A172 (cell line): ENCODE measurements at places on chromosomes 11 and 22. TPM values are rescaled to one million over a fixed set of nuclear protein-coding genes. Genes with fewer than 3 reads are reported as not detected.

TIGD3 gene
- total RNA-seq, result 2.0 and 3.5 TPM in 2 replicates

MMP3 gene
- total RNA-seq, result 8.6 and 20.0 TPM in 2 replicates

VSIG2 gene
- total RNA-seq, result not detected in 2 replicates

MS4A12 gene
- not detected in 2 replicates for total RNA-seq

POTEH gene
- total RNA-seq, result 0.05 TPM in 1 of 2 replicates, not detected in the other

LINC01488 gene
- total RNA-seq, result not detected in 2 replicates

TSPAN18 gene
- total RNA-seq, result not detected in 2 replicates

TPH1 gene
- total RNA-seq, result not detected in 2 replicates

ACRV1 gene
- not detected in 2 replicates for total RNA-seq

RGL4 gene
- total RNA-seq, result not detected in 2 replicates

CCDC188 gene
- total RNA-seq, result not detected in 2 replicates

ARFGAP2 gene
- 106 and 166 TPM in 2 replicates for total RNA-seq

RANGAP1 gene
- total RNA-seq, result 95.7 and 100 TPM in 2 replicates

GRCh38 chr11:121141066-121141465 lies 40.0 kb downstream of the TECTA start:
- DNase-seq, result peak; percentile 1

GRCh38 chr11:105132716-105133511 lies 6.7 kb downstream of the CARD18 start:
- peak; percentile 30 for DNase-seq

GRCh38 chr11:11985016-11985715 lies 23.3 kb downstream of the DKK3 start:
- peak; percentile 85 for DNase-seq

- DNase-seq, result no peak
These were observed 27.4 kb downstream of the IGLL5 start for GRCh38 chr22:22914726-22915669.

DNA sequence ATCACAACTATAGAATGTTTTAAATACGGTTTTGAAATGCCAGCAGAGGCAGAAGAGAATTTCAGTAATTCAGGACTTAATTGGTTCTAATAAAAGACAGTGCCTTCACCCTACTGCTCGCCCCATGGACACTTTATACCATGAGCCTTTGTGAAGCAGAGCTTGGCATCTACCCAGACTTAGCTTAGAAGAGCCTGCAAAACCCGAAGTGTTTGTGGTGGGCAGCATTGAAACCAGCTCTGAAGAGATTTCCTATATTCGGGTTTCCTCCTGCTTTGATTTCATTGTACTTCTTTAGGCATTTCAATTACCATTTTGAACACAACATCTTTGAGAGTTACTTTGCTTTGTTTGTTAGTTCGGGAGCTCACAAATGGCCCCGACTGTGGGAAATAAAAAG lies 185.1 kb upstream of the MTNR1B start:
- no peak for DNase-seq

- DNase-seq, result no peak
These were observed 19.1 kb downstream of the LRP5 start for GRCh38 chr11:68331338-68331947.

GRCh38 chr11:117706322-117706814 lies 90.6 kb downstream of the DSCAML1 start:
- DNase-seq, result no peak

GRCh38 chr22:46069521-46070214 lies 80.7 kb upstream of the PPARA start:
- DNase-seq, result peak; percentile 86

- no peak for DNase-seq
These were observed 220.5 kb upstream of the PITPNB start for GRCh38 chr22:28139516-28139915.

DNA sequence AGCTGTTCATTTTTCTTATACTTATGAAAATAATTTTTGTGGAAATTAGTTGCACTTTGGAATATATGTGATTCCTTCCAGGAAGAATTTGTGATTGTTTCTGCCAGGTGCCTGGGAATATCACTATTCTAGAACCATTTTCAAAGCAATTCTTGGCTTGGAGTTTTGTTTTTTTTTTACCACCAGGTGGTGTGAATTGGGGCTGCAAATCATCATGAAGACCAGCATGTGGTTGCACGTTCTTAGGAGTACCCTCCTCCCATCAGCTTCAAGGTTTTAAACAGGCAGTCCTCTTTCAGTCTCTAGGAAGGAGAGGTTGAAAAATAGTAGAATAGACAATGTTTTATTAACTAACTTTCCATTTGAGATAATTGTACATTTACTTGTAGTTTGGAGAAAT lies 25.9 kb downstream of the USP47 start:
- no peak for DNase-seq

GRCh38 chr11:15768321-15768720 lies 588.0 kb downstream of the SOX6 start:
- no peak for DNase-seq

DNA sequence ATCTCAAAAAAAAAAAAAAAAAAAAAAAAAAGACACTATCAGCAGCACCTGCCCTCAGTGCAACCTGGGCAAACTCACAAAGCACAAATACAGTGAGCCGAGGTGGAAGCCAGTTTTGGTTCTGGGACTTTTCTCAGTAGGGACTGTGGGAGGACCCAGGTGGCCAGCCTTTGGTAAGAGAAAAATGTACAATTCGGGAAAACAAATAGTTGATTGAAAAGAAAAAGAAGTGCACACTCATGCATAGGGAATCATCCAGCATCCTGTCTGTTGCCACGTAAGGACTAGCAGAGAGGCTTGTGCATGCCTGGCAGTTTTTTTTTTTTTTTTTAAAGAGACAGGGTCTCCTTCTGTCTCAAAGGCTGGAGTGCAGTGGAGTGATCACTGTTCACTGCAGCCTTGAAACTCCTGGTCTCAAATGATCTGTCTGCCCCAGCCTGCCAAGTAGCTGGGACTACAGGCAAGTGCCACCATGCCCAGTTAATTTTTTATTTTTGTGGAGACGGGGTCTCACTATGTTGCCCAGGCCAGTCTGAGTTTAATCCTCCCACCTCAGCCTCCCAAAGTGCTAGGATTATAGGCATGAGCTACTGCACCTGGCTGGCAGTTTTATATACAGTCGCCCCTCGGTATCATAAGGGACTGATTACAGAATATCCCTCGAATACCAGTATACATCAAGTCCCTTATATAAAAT lies 36.7 kb downstream of the TPST2 start:
- peak; percentile 60 for DNase-seq

DNA sequence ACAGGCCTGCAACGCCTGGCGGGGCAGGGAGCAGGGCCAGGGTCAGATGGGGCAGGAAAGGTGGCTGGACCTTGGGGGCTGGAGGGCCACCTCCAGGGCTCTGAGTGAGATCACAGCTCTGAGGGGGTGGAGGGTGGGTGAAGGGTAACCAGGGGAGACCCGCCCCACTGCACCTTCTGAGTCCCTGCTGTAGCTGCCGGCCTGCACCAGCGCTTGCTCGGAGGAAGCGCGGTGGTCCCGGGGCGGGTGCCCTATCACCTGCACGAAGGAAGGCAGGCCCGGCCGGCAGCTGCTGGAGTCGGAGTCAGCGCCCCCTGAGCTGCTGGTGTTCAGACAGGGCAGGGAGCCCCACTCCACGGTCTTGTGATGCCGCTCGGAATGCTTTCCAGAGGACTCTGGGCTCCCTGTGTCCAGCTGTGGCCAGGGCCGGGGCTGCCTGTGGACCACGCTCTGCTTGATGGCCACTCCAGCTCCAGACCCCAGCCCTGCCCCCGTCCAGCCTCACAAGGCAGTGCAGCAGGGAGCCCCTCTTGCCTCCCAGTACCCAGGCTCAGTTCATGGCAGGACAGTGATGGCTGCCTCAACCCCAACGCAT lies 3.8 kb downstream of the LMNTD2 start:
- DNase-seq, result no peak

- DNase-seq, result no peak
These were observed 38.6 kb upstream of the NOX4 start for GRCh38 chr11:89529626-89530380.

DNA sequence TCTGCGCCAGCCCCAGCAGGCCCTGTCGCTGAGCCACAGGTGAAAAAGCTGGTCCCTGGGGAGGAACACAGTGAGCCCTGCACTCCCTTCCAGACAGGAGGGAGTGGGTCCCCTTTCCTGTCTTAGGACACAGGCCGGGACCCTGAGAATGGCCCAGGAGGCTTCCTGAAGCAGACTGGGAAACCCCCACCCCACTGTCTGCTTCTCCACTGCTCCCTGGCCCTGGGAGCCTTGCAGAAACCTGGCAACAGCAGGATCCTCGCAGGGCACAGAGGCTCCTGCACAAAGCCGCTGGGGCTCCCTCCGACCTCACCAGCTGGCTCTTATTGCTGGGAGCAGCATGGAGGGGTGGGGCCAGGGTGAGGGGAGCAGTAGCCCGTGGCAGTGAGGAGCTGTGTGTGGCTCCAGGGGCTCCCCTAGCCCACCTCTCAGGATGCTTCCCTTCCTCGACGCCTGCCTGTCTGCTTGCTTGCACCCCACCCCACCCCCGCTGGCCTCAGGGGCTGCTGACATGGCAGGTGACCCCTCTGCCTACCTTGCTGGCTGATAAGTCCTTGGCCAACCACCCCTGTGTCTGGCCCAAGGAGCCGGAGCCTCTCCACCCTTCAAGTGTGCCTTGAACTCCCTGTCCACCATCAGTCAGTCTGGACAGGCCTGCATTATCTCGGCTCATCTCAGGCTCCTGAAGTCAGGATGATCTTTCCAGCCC lies 72.1 kb upstream of the KCNQ1OT1 start:
- DNase-seq, result no peak

- DNase-seq, result no peak
These were observed 761 bp downstream of the HMBS start for GRCh38 chr11:119085437-119085847.

DNA sequence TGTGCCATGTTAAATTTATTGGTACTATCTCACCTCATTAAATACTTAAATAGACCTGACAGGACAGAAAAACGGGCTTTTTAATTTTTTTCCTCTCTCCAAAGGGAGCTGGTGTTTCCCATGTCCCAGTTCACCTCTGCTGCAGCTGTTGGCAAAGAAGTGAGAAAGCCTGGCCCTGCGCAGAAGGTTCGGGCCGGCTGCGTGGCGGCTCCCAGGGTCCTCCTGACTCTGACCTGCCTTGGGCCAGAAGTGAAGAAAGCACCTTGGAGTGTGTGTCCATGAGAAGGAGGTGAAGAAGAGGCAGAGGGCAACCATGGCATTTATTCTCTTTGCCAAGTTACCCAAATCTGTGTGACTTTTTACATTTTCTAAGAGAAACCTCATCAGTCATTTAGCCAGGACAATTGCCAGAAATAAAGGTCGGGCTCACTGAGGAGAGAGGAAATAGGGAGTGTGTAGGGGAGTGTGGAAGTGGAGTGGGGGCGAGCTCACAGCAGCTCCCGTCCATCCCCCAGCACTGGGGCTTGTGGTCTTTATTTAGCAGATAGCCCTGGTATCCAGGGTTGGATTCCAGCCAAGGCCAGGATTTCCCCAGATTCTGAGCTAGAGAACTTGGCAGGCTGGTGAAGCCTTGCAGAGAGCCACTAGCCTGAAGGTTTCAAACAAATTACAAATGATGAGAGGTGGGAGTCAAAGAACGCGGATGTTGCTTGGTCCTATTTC lies 102.4 kb upstream of the CADM1 start:
- no peak for DNase-seq

DNA sequence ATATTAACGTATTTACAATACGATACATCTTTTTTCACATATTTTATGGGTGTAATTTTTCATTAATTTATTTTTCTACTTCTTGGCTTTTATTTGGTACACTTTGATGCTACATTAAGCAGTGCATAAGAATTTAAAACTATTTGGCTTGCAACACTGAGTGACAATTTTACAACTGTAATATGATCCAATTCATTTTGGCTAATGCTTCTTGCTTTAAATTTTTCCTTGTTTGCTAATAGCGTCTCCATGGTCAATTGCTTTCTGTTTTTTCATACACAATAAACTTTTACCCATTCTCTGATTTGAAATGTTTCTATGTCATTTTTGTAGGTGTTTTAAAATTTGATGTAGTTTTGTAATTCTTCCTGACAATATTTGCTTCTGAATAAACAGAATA lies 773.2 kb downstream of the FAM181B start:
- no peak for DNase-seq

DNA sequence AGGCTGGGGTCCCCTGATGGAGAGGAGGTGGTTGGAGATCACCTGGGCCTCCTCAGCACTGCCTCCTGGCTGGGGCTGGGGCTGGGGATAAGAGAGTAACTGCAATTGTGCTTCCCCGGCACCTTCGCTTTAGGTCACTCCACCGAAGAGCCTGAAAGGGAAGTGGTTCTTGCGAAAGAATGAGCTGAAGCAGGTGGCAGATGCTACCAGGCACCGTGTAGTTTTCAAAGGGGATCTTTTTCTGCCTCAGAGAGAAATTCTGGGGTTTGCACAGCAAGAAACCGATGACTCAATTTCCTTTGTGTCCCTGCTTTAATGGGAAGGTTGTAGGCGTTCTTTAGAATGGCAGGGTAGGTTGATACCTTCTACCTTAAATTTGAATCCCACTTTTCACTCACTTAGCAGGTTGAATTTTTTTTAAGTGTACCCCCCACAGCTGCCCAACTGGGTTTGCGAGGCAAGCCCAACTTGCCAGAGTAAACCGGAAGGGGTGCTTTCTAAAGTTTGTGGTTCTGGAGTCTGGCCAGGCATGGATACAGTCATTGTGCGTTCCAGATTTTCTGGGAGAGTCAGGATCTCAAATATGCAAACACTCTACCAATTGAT lies 5.3 kb downstream of the CD44 start:
- peak; percentile 87 for DNase-seq

GRCh38 chr22:24384131-24384530 lies 43.3 kb upstream of the ADORA2A start:
- no peak for DNase-seq

DNA sequence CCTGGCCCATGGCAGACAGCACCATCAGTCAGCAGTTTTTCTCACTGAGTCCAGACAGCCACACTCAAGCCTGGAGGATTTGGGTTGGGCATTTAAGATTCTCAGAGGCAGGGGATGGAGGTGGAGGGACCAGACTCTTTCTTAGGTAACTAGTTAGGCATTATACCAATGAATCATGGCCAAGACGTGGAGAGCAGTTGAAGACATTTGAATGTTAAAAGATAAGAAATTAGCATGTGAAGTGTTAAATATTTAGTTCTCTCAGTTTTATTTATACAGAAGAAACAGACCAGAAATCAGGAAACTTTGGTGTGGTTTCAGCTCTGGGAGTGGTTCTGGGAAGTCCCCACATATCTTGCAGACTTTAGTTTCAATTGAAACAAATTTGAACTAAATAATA lies 9.9 kb downstream of the GTF2H1 start:
- DNase-seq, result no peak

DNA sequence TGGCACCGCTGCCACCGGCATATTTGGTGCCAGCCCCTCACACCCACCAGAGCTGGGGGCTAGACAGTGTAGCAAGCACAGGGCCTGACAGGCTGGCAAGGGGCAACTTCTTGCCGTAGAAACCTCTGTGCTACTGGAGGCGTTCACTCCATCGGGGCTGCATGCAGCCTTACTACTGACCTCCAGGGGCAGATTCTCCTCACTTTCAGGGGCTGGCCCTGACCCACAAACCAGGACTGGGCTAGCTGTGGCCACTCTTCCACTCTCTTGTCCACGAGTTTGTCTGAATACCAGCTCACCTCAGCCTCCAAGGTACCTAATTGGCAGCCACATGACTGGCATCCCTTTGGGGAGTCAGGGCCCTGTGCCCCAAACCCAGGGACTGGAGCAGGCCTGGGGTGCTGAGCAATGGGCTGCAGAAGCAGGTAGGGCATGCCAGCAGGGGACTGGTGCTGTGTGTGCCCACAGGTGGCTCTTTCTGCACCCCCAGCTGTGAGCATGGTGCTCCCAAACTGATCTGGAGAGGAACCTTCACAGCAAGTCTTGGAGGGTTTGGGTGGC lies 2.1 kb upstream of the LMO1 start:
- DNase-seq, result no peak
